Neuronal stem cell (in vitro differentiated cells): ENCODE measurements at places on chromosomes 7 and 10.

- no peak for DNase-seq
Measured at GRCh38 chr7:113256883-113257531, 138.7 kb upstream of the SMIM30 start.

- no peak for DNase-seq
Measured at GRCh38 chr7:16668049-16668858, 22.3 kb downstream of the BZW2 start.

GRCh38 chr10:50990568-50991455 lies 83.5 kb upstream of the PRKG1 start:
- no peak for DNase-seq

DNA sequence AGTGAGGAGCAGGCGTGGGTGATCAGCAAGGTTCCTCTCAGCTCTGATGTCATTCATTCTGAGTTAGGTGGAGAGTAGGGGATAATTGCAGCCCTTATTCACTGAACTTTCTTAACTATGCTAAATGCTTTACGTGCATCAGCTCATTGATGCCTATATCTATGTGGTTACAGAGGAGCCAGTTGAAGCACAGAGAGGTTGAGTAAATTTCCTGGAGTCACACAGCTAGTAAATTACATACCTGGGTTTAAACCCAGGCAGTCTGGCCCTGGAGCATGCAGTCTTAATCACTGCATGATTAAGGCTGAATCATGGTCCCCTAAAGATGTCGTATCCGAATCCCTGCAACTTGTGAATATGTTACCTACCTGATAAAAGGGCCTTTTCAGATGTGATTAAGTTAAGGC lies 99.6 kb downstream of the GRK5 start:
- DNase-seq = no peak

DNA sequence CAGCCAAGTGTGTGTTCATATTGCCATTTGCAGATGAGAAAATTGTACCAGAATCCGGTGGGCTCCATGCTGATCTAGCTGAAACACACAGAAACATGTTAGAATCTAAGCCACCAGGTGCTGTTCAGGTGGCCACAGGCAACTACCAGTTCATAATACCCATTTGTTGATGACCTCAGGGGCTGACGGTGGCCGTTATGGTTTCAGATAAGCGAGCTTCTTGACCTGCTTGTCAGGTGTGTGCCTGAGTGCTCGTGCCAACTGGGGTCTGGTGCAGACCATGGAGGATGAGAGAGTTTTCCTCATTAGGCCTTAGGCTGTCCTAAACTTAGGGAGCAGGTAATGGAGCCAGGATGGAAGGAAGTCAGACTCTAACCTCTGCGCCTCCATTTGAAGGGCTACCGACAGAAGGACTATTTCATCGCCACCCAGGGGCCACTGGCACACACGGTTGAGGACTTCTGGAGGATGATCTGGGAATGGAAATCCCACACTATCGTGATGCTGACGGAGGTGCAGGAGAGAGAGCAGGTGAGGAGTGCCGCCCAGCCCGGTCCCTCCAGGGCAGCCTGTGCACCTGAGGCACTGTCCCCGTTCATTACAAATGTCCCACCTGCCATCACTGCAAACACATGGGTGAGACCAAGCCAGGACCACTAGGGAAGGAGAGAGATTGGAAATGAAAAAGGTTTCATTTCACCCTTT lies 53.1 kb downstream of the MKI67 start:
- DNase-seq = no peak

- no peak for DNase-seq
Measured at GRCh38 chr10:15751046-15751445, 31.3 kb upstream of the ITGA8 start.

DNA sequence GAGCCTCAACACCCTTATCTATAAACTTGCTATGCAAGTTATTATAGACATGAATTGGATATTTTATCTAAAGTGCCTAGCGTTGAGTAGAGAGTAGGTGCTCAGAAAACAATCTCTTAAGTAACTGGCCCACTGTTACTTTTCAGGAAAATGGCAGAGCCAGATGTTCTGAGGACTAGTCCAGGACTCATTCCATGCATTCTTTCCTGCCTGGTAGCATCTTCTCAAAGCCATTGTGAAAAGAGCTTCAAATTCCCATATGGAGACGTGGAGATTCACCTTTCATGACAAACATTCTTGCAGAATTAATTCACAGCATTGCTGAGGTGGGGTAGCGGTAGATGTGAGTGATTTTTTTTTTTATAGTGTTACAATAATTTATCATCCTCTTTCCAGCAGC lies 35.9 kb upstream of the ITPRID1 start:
- DNase-seq = no peak

GRCh38 chr10:79165070-79165778 lies 96.5 kb downstream of the ZMIZ1 start:
- no peak for DNase-seq

GRCh38 chr7:100049441-100050291 lies at the start of gene ZSCAN21:
ZSCAN21 (plus strand) TSS chr7:100049774; CDS start chr7:100057007, 7,233 bp downstream.
- peak; percentile 79 for DNase-seq

DNA sequence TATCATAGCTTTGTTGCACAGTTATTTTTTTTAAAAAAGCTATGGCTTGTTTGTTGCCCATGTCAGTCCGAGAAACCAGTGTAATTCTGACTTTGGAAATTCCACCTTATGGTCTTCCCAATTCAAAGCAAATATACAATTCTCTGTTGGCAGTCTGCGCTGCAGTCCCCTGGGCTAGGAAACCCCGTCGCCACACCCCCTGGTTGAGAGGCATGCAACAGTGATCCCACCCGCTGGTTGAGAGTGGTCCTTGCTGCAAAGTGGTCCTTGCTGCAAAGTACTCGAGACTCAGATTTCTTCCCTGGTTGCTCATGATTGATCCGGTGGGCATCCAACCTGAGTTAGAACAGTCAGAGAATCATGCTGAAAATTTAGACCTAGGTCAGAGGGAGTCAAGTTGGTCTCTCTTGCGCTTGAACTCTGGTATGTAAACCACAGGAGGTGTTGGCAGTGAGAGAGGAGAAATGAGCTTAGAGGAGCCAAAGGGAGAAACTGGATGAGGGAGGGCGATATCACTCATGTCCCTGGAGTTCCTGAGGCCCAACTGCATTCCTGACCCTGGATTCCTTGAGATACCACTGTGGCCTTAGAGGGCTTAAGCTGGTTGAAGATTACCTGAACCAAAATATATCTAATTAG lies 45.0 kb upstream of the STK17A start:
- DNase-seq = no peak

GRCh38 chr7:116678780-116679179 lies 6.8 kb downstream of the MET start:
- no peak for DNase-seq

DNA sequence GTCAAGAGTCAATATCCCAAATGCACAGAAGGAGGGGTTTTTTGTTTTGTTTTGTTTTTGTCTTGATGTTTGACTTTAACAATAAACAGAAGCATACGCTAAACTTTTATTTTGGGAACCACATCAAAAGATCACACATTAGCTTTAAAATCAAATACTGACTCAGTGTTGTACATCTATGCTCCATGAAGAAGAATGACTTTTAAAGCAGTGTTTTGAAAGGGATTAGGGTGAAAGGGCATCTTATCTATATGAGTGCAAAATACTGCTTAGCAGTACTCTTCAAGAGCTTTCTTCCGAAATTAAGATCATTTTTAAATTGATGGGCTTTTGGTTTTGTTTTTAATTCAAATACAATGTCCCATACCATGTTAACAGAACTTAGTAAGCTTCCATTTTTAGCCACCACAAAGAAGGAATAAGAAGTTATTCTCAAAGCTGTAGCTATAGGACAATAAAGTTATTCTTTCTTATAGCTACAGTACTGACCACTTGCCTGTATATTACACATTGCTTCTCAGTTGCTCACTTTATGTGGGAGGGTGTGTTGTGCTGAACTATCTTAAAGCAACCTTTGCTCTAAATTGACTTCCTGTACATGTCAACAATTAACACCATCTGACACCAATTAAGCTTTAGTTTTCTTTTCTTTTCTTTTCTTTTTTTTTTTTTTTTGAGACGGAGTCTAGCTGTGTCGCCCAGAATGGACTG lies 144.3 kb upstream of the KAT6B start:
- DNase-seq = no peak

DNA sequence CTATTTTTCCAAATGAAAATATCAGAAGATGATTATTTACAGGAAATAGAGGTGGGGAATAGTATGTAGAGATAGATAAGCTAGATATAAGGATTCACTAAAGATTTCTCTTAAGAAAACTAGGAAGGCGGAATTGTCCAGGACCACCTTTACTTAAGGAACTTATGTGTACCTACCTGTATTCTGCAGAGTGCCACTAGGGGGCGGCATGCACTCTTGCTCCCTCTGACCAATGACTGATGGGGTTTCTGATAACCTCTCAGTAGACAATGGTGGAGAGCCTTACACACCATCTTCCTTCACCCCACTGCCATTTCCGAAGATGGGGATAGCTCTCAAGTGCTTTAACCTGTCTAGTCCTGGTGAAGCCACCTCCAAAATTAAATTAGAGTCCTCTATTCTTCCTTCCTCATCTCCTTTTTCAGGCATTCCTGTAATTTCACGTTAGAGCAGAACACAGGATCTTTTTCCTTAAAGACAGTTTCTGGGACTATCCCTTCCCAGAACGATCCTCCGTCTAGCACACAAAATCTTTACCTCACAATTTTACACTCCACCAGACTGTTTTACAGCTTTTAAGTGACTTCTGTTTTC lies 453.1 kb downstream of the SORCS1 start:
- DNase-seq = peak; percentile 9

- no peak for DNase-seq
Measured at GRCh38 chr7:82441669-82442478, 1.7 kb downstream of the CACNA2D1 start.

DNA sequence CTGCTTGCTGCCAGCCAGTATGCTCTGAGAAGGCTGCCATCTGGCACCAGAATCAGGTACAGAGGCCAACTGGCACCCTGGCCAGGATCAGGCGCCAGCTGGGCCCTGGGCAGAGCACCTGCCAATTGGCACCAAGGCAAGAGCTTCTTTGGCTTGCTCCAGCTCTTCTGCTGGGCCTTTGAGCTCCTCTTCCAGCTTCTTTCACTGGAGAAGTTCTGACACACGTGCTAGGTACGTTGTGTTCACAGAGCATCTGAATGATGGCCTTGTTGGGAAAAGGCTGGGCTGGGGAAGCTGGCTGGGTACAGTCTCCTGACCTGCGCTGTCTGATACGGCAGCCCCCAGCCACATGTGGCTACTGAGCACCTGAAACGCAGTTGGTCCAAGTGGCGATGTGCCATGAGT lies 31.7 kb upstream of the OPALIN start:
- DNase-seq = no peak

GRCh38 chr10:122525788-122526187 lies 34.8 kb upstream of the DMBT1 start:
- no peak for DNase-seq

DNA sequence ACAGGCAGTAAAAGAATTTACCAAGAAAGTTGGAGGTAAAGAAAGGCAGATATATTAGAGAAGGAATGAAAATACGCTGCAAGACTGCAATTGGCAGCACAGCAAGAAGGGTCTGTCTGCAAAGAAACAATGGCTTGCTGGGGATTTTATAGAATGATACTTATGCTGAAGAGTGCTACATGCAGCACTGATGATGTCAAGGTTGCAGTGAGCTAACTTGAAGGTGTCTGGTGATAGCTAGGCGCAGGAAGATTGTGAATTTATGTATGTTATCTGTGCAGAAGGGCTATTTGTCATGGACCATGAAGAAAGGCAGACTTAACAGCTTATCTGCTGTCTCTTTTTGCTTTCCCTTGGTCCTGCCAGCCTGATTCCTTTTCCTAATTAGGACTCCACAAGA lies 319.3 kb upstream of the KMT2E start:
- no peak for DNase-seq

GRCh38 chr7:39095875-39096619 lies 118.3 kb downstream of the POU6F2 start:
- no peak for DNase-seq

DNA sequence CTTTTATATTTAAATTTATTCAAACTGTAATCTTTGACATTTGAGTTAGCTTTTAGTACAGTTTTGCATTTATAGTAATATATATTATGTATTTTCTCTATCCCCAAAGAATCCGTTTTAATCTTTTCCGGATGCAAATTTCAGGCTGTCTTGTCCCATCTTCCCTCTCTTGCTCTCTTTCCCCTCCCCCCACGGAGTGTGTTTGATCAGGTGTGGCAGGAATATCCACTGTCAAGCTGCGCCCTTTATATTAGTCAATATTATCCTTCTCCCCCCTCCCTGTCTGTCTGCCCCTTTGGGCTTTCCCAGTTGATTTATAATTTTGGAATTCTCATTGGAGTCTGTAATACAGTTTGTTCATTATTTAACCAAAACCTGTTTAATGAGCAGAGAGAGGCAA lies 19.0 kb downstream of the GBF1 start:
- DNase-seq = no peak

GRCh38 chr7:51242007-51242691 lies 74.5 kb downstream of the COBL start:
- no peak for DNase-seq

DNA sequence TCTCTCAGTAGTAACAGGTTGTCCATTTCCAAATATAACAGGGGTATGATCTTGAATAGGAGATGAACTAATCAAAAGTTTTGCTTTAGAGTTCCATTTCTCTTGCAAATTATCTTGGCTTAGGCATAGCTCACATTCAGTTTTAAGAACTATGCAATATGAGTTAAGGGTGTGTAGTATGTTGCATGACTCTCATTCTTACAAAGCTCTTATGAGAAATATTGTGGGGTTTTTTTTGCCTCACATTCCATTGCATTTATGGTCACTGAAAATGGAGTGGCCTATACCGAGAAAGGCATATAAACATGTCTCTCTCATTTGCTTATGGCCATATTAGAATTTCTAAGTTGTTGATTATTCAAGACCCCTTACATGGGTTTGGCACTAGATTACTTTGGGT lies 48.5 kb upstream of the LAMB1 start:
- no peak for DNase-seq

- no peak for DNase-seq
Measured at GRCh38 chr10:6256439-6256838, 53.7 kb downstream of the PFKFB3 start.

- DNase-seq = peak; percentile 92
Measured at GRCh38 chr7:128387216-128388144, 22.3 kb downstream of the IMPDH1 start.

DNA sequence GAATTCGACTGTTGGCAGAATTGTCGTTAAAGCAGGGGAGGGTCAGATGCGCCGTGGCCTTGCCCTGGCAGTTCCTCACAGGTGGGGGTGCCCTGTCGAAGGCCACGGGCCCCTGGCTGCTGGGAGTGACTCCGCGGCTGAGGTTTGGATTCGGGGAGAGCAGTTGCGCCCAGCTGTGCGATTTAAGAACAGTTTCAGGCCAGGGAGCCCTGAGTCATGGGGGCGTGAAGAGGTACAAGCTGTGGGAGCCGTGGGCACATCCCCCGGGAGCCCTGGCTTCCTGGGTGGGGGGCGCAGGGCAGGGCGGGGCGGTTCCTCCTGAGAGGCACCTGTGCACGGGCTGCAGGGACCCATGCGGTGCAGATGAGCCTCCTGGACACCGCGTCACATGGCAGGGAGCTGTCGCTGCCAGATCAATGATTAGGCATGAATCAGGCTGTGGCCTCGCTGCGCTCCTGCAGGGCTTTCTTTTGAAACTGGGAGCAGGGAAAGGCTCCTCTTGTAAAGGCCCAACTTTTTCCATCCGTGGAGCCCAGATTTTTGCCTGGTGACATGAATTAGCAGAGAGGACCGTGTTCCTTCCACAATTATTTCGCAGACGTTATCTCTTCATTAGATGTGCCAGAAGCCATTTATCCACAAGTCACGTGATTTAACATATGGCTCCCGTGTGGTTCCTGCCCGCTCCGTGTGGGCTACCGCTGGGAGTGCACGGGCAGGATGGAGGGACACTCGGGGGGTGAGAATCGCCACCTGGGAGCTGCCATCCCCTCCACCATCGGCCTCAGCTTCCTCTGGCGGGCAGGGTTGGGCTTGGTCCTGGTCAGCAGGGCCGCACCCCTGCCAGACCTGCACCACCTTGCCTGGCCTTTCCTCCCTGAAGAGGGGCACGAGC lies 918 bp downstream of the PWWP2B start:
- DNase-seq = no peak
